ENCODE measurements at places on chromosomes 3 and 15.

GRCh38 chr3:119681279-119681678 is 4.1 kb upstream of the COX17 start:
- DNase-seq, result no peak

GRCh38 chr15:68606375-68606774 is 27.6 kb downstream of the CORO2B start:
- no peak for DNase-seq

DNA sequence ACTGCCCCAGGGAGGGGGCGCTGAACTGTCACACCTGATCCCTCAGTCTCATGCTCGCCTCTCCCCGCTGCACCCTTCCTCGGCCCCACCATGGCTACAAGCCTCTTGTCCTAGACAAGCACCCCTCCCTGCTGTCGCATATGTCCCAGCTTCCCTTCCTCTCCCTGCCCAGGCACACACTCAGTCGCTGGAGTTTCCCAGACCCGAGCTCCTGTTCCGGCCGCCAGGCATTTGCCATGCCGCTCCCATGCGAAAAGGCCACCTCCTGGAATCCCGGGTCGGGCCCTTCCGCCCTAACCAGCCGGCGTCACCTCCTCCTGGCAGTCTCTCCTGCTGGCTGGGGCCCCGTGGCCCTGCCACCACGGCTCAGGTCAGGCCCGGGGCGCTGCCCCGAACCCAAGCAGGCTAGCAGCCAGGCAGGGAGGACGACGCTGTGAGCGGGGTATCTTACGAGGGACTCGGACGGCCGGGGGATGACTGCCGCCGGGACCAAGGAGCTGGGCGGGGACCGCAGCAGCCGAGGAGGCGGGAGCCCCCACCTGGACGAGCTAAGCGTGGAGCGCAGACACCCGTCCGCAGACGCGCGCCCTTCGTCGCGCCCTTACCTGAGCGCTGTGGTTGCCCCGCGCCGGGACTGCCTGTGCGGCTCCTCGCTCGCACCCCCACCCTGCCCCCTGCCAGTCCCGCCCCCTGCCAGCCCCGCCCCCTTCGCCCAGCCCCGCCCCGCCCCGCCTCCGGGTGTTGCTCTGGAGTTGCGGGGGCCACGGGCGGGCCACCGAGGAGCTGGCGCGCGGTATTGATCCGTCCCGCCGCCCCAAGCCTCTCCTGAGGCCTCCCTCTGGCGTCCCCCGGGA is at the start of gene ALS2CL:
ALS2CL (minus strand) TSS at position 642 of the 854 bp plus-strand sequence. CDS start 4,239 bp downstream, outside the sequence.
- DNase-seq, result no peak

DNA sequence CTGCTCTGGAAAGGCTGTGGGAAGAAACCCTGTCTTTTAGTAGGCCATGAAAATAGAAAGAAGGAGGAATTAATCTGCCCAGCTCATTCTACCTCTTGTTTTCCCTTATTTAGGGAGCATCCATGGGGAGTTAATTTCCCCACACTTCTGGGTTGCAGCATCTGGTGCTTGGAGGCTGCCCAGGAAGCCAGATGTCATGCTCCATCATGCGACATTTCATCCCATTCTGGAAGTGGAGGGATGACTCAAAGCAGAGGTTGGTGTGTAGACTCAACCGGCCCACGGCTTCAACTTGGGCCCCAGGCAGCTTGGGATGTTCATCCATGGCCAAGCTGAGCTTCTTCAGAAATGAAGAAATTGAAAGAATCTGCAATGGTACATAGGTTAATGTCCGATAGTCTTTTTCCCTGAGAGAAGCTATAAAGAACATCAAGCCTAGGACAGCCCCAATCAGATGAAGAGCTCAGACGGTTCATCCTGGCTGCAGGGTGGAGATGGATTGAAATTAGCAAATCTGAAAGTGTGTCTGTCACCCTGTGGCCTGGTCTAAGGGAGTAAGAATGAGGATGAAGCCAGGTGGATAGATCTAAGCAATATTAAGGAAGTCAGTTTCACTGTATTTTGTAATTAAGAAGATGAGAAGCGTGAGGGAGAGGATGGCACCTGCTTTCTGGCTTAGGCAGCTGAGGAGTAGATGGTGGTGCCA is 24.5 kb upstream of the PROK2 start:
- no peak for DNase-seq

GRCh38 chr3:192068464-192069254 is 607.7 kb downstream of the PYDC2 start:
- no peak for DNase-seq

DNA sequence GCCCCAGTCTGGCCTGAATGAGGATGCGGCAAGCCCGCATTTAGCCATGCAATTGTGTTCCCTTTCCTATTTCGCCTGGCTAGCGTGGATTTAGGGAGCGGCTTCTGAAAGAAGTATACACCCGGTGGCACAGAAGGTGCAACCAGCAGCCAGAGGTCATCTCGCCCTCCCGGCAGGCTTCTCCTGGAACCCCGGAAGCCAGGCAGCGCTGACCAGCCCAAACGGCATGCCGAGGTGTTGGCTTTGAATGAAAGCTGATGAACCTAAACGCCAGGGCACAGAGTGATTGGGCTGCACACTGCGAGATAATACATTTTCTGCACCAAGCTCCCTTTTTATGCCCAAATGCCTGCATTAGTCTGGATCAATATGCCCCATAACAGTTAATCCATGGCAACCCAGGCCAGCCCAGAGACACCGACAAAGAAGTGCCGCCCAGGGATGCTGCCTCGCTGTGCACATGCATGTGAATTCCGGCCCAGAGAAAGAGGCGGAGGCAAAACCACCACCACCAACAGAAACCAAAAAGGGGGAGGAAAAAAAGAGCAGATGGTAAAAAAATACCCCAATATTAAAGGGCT is 1.4 kb downstream of the SRGAP3 start:
- DNase-seq, result peak; percentile 46

DNA sequence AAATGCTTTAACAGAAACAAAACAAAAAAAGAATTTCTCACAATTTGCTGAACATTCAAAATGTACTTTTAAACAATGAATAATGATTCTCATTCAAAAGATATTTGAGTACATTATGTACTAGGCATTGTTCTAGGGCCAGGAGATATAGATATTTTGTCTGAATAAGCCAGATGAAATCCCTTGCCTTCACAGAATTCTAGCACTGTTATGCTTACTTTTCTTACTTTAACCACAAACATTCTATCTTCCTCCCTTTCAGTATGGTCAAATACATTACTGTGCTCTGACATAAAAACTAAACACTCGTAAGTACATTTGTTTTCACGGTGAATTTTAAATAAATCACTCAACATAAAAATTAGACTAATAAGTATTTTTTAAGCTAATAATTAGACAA is 116.7 kb downstream of the ADAM10 start:
- DNase-seq, result no peak

DNA sequence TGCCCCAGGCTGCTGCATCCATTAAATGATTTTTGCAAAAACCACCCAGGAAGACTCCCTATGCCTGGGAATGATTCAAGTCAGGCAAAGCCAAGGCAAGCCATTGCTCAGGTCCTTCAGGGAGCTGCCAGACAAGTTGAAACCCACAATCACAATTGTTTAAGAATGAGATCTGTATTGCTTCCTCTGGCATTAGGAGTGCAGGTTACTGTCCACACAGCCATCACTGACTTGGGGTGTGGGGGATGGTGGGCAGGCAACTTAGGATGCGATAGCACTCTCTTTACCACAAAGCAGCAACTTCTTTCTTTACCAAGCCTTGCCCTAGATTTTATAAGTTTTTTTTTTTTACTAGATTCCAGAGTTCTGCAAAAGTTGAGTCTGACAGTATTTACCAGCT is 15.0 kb upstream of the IL20RB start:
- DNase-seq, result no peak

DNA sequence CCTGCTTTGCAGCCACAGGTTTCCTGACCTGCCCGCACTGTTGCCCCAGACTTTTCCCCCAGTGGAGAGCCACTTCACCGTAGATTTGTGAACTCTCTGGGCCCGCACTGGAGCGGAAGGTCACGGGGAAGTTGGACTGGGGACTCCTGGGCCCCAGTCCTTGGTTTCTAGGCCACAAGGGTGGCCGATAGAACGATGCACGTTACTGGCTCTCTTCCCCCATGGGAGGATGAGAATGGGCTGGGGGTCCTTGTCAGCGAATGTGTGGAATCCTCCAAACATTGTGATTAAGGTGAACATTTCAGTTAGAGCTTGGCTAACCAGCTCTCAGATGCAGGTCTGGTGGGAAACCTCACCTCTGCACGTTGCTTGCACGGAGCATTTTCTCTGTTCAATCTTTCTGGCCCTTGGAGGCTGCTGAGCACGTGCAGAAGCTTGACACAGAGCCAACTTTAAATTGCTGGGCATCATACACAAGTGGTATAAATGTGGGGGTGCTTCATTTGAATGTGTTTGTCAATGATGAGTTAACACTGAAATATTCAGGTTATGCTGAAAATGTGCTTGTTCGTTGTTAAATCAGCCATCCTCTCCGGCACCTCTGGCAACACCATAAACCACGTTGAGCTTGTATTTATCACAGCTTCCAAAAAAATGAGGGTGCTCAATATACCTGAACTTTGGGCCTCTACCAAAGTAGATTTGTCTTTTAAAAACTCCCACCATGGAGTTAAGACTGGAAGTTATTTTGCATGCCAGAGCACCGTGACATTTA is 976 bp downstream of the DIS3L start:
- no peak for DNase-seq

DNA sequence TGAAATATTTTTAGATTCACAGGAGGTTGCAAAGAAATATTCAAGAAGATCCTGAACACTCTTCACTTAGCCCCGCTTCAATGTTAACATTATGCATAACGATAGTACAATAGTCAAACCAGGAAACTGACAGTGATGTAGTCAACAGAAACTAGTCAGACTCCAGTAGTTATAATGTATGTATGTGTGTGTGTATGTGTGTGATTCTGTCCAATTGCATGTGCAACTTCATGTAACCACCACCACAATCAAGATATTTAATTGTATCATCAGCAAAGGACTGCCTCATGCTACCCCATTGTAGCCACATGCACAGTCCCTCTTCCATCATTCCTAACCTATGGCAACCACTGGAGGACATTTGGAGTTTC is 77.9 kb downstream of the APBA2 start:
- no peak for DNase-seq

- no peak for DNase-seq
Observed at GRCh38 chr15:77376770-77377169, 43.1 kb downstream of the PEAK1 start.

DNA sequence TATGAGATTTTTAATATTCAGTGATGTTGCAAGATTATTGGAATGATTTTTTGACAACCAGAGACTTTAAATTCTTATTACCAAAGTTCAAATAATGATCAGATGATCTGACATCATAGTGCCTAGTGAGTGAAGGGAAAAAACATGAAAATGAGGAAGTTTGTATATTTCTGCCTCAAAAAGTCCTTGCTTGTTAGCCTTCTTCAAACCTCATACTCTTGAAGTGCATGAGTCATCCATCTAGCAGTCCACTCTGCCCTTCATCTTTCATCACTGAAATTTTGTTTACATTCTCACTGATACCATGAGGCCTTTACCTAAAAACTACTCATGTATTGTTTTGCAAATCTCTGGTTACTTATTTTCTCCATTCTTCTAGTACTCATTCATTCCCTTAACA is 23.9 kb upstream of the OR5H6 start:
- no peak for DNase-seq

DNA sequence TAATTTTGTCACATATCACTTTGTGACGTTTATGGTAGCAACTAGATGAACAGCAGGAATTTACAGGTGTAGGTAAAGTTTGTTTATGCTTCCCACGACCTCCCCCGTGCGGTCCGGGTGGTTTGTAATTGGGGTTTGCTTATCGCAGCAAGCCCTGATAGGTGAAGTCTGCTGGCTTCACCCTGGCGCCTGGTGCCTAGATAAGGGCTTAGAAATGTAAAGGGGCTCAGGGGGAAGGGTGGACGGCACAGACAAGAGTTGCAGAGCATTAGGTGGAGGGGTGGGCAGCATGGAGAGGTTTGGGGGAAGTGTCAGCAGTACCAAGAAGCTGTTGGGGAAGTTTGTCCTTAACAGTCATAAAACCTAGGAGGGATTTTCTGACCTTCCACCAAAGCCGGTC is 108.1 kb upstream of the RNF7 start:
- no peak for DNase-seq

- peak; percentile 44 for DNase-seq
Observed at GRCh38 chr3:132721479-132722164, 587 bp downstream of the NPHP3 start.

GRCh38 chr15:90572893-90573292 is 43.2 kb downstream of the CRTC3 start:
- no peak for DNase-seq

GRCh38 chr3:121619691-121620090 is 26.5 kb downstream of the FBXO40 start:
- DNase-seq, result no peak

DNA sequence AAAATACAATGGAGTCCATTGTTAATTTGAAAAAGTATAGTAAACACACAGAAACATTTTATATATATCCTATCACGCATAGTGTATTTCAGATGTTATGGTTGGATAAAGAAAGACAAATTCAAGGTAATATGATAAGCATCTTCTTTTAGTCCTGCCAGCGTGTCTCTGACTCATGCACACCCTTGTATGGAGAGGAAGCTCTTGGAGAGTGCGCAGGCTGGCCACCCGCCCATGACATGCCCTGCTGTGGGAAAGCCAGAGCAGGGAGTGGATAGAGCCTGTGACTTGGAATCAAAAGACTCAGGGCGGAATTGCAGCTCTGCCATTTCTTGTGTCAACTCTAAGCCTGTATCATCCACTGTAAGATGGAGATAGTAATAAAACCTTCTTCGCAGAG is 23.0 kb upstream of the COPG1 start:
- no peak for DNase-seq

- DNase-seq, result peak; percentile 33
Observed at GRCh38 chr3:10015461-10015904, 10.8 kb upstream of the FANCD2 start.

DNA sequence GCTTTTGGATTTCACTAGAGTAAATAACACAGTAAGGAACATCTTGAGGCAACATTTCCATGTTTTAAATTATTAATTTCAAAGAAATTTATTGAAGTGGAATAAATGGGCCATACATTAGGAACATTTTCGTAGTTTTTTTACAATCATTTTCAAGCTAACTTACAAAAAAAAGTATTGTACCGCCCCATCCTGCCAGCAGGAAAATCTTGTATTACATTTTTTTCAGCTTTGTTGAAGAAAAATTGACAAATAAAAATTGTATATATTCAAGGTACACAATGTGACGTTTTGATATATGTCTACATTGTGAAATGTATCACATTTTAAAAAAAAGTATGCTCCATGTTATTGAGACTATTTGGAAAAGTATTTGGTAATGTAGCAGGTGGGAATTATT is 1001.9 kb upstream of the NR2F2 start:
- DNase-seq, result no peak

DNA sequence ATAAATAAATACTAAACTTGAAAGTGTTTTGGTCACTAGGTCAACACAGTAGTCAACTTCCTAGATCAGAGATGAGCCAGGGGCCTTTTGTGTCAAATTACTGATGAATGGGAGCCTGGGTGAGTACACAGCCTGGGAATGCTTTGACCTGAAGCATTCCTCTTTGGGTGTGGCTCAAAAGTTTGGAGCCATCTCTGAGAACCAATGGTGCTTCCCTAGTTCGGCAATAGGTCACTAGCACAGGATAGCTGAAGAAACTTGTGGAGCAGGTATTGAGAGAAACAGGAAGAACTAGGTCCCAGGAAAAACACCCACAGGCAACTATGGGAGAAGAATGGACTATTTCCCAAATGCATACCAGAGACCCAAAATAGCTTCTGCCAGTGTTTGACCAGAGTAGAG is 56.6 kb upstream of the PLXND1 start:
- no peak for DNase-seq
